ENCODE measurements at places on chromosomes 6 and 20.
A peak's percentile ranks its signal among the peaks of the same experiment; 100 is the strongest.

GRCh38 chr6:54264581-54265272 lies 43.5 kb upstream of the TINAG start:
- no peak for DNase-seq

DNA sequence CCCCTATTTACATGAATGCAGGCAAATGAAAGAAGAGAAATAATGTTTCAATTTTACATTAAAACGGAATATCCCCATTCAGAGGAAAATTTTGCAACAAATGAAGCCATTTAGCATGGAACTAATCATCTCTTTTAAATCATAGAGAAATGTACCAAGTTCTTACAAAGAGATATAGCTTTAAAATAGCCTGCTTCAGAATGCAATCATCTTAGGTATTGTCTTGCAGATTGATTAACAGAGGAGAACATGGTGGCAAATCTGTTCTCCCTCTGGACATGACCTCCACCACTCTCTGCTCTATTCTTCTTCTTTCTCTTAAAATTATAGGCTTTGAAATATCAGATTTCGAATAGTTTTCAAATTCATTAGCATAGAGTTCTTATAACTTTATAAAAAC lies 155.7 kb upstream of the DTNBP1 start:
- DNase-seq, result no peak

DNA sequence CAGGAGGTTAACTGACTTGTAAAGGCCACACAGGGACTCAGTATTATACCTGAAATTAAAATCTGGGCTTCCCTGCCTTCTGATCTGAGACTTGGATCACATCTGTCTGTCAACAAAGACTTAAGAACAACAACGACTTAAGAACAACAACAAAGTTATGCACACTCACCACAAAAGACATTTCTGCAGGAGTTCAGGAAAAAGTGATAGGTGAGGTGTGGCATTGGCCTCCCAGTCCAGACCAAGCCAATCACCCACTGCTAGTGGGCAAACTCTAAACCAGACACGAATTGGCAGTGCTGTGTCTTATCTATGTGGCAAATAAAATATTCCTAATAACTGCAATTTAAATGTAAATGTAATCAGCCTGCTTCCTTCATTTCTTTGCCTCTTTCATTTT lies 61.3 kb downstream of the PRDM1 start:
- DNase-seq, result no peak

DNA sequence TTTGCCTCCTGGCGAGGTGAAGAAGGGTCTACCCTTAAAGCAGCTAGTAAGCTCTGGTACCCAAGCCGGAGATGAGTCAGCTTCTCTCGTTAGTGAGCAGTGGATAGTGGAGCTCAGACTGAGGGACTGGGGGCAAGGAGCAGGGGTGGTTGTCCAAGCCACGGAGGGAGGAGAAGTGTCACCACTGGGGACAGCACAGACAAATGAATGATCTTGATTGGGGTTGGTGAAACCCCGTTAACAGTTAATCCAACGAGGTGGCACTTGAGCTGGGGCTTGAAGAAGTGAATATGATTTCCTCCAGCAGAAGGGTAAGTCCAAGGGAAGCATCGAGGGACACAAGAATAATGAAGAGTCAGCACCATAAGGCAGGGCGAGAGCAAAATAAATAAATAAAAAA lies 43.0 kb downstream of the JARID2 start:
- DNase-seq, result no peak

DNA sequence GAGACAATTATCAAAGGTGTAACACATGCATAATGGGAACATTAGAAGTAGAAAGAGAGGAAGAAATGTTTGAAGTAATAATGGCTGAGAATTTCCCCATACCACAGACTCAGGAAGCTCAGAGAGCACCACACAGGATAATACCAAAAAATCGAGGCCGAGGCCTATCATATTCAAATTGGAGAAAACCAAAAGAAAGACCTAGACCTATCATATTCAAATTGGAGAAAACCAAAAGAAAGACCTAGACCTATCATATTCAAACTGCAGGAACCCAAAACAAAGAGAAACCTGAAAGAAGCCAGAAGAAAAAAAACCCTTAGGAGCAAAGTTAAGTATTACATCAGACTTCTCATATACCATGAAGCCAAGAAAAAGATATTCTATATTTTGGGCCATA lies 18.0 kb downstream of the NINL start:
- no peak for DNase-seq

DNA sequence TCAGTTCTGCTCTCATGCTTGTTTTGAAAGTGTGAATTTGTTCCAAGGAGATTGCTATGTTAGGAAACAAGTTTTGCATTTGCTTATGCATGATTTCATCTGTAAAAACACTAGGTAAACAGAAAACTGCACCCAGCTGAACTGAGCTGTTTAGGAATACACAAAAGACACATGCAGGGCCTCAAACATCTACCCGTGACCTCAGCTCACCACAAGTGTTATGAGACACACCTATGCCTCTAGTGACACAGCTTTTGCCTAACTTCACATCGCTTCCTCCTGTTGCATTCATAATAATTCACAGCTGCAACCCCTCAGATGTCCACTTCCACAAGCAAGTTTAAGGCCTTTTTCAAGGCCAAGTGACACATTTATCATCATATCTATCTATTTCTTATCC lies 98.0 kb upstream of the SLC24A3 start:
- DNase-seq, result no peak

DNA sequence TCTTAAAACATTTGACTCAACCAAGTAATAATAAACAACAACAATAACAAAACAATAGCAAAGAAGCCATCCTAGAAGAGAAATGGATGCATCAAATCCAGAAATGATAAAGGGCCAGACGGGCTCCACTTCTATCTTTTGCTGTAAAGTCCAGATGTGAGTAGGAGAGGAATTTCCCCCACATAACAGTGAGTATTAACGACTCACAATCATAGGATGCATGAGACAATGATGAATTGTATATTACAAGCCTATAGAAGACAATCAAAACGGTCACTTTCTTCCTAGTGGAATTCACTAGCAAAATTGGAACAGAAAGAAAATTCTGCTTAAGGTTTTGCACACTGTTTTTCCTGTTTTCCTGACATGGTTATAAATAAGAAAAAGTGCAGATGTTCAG lies 97.0 kb upstream of the PREP start:
- DNase-seq, result no peak

DNA sequence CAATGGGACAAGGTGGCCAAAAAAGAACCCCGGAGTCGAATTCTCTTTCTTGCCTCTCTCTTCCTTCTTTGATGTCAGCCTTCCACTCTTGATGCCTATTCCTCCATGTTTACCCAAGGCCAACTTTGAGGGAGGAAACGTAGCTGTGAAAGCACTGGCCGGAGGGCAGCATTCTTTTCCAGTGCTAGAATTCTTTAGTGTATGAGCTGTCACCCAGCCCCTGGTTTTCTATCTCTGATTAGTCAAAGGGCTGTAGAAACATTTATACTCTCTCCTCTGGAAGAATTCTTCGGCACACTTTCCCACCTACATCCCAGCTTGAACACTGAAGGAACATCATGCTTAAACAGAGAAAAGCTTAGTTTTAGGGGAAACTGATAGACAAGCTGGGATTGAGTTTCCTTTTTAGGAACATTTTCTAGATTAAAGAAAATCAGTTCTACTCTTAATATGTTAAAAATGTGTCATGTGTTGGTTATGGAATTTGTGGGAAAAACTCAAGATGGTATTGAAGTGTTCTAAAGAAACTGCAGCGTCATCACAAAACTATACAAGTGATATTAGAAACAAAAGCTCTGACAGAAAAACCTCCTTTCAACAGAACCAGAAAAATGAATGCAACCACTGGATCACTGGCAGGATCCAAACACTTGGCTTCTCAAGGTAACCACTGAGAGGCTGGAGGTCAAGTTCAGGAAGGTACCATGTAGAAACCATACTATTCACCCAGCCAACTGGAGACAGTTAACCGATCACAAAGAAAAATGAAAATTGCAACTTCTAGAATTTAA lies 20.7 kb upstream of the UTRN start:
- DNase-seq, result no peak

DNA sequence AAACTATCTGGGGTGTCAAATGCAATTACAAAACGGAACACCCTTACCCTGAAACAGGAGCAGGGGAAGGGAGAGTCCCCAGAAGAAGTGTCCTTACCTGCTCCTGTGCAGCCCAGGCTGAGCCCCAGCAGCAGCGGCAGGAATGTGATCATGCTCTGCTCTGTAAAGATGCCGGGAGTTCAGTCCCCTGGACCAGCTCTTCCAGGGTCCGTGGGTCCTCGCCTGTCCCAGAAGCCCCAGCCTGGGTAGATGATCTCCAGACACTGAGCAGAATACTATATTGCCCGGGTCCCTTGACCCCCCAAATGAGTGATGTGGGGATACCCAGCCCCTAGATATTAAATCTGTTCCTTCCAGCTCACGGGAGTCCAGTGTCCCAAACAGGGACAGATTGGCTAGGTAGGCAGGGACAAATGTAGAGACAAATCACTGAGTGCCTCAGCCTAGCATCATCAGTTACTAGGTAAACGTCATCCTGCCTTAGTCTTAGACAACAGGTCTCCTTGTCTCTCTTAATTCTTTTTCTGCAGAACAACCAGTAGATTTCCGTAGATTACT lies at the start of gene HLA-DMB:
Gene HLA-DMB (minus strand): TSS at position 373 of the 558 bp plus-strand sequence. CDS start 221 bp downstream, at position 152.
- DNase-seq, result peak; percentile 83
